GM23338 (cell line): ENCODE measurements at places on chromosomes 4 and X. TPM values are rescaled to one million over a fixed set of nuclear protein-coding genes. Genes with fewer than 3 reads are reported as not detected.

GRCh38 chr4:155405059-155405458 is 28.3 kb upstream of the MAP9 start:
- no peak for DNase-seq

GRCh38 chrX:71542825-71543224 is 9.9 kb downstream of the OGT start:
- DNase-seq = no peak

DNA sequence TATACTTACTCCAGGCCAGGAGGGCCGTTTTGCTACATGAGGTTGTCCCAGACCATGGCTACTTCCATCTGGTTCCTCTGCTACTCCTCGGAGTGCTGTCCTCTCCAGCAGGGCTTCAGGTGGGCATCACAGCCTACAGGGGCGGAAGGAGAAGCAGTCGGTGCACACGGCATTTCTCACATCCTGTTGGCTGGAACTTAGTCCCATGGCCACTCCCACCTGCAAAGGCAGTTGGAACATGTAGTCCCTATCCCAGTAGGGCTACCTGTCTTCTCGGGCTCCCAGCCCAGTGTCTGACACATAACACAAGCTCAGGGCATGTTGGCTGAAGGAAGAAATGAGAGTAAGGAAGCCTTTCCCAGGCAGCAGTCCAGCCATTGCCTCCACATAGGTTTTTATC is 7.7 kb upstream of the STK32B start:
- peak; percentile 62 for DNase-seq

DNA sequence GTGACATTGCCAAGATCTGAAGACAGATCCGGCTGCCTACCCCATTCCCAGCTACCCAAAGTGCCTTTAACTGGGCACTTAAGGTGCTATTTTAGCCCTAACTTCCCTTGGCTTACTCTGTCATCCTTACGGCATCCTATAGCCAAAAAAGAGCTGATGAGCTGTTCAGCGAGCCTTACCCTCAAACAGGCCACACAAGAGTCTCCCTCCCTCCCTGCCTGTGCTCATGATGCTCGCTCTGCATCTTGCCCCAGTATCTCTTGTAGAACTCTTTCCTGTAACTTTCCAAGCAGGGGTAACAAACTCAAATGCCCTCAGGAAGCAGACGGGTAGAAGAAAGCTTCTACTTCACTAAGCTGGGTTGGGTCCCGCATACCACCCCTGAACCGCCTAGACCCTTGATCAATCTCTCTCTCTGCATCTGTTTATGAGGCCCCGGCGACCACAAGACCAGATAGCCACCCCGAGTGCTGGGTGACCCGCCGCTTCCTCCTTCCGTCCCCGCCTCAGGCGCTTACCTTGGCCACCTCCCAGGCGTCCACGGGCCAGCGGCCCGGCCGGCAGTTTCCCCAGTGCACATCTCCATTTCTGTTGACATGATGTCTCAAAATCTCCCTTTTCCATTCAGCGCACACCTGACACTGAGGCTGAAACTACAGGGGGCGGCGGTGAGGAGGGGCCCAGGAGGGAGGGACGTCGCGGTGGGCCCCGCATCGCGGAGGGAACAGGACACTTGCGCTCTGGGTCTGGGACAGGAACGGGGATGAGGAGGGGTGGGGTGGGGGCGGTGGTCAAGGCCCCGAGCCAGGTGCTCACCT is 663 bp downstream of the CXorf38 start:
- peak; percentile 11 for DNase-seq

HNRNPD gene
- total RNA-seq = 245 and 308 TPM in 2 replicates

MAGEA8 gene
- total RNA-seq = not detected in 2 replicates

GRCh38 chrX:41559235-41560052 is 112.3 kb downstream of the NYX start:
- DNase-seq = no peak

- no peak for DNase-seq
Observed at GRCh38 chrX:13471269-13471668, 98.1 kb upstream of the EGFL6 start.

DNA sequence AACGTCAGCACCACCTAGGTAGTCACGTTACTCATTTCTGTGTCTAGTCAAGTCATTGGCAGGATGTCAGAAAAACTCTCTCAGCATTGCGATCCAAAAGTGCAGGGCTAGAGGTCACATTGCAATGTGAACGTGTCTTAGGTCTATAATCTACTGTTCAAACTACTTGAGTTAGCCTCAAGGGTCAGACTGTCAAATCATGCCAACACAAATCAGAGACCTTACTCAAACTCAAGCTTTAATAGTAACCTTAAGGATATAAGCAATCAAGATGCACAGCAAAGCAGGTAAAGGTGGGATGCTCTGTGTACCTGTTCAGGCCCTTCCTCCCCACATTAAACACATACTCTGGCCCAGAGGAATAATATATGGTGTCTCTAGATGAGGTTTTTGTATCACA is 114.4 kb upstream of the NOCT start:
- DNase-seq = no peak

- no peak for DNase-seq
Observed at GRCh38 chr4:139896091-139896604, 230.5 kb downstream of the MGST2 start.

FAM184B gene
- 0.31 and 0.49 TPM in 2 replicates for total RNA-seq

- DNase-seq = no peak
Observed at GRCh38 chr4:185838514-185839193, 26.7 kb upstream of the SORBS2 start.

DNA sequence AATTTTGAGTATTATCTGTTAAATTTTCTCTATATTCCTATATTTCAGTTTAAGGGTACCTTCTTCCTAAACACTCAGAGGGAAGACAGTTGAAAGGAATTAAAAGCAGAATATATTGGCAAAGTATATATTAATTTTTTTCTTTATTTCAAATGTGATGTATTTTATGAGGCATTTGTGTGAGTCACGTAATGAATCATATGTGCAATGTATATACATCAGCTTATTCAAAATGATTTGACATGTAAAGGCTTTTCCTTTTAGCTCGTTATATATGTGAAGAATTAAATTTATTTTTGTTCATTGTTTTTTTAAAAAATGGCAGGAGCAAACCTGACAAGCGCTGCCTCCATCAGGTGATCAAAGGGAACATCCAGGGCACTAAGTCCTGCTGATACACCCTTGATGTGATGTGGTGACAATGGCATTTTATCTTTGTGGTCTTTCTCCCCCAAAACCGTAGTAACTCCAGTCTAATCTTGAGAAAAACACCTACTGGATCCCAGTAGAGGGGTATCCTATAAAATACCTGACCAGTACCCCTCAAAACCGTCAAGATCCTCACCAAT is 8.9 kb downstream of the WWC2 start:
- no peak for DNase-seq

GRCh38 chr4:168321006-168321405 is 2.5 kb upstream of the DDX60 start:
- no peak for DNase-seq

MAP7D2 gene
- 0.90 and 0.97 TPM in 2 replicates for total RNA-seq

- DNase-seq = peak; percentile 71
Observed at GRCh38 chr4:142282870-142283431, 563.1 kb downstream of the INPP4B start.

DNA sequence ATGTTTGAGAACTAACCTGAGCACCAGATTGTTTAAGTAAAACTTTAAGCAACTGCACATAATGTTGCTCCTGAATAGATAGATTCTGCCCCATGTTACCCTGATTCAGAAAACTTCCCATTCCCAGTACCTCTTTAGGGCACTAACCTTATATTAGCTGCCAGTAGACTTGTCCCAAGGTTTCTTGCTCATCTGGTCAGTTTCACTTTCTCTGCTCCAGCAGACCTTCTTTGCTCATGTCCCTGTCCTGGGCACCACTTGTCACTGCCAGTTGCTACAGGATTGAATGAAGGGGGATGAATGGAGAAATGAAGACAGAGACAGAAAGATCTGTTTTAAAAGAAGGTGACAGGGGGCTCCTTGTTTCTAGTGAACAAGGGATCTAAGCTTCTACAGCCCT is 65.2 kb upstream of the UGT2B10 start:
- DNase-seq = no peak

APLN gene
- total RNA-seq = 0.16 and 0.49 TPM in 2 replicates

CDX4 gene
- 0.50 and 2.0 TPM in 2 replicates for total RNA-seq

- DNase-seq = no peak
Observed at GRCh38 chr4:36173905-36174304, 70.4 kb downstream of the ARAP2 start.

- DNase-seq = no peak
Observed at GRCh38 chr4:57127361-57127760, 17.2 kb upstream of the IGFBP7 start.

GRCh38 chrX:11792461-11793421 is 34.7 kb downstream of the MSL3 start:
- no peak for DNase-seq

DNA sequence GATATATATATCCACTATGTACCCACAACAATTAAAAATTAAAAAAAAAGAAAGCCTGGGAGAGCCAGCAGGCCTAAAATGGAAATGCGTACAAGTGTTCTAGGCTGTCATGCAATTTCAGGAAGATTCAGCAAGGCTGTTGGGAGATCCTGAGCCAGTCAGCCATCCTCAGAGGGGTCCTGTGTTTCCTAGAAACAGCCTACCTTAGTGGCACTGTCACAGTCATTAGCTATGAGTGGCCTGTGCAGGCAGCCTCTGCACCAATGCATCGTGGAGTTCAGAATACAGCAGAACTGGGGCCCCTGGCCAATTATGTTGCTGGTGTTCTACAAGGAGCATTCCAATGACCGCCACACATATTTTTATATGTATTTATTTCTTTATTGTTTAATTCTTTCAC is 21.0 kb upstream of the USP53 start:
- DNase-seq = no peak

TCEAL7 gene
- 7.3 and 16.5 TPM in 2 replicates for total RNA-seq

DNA sequence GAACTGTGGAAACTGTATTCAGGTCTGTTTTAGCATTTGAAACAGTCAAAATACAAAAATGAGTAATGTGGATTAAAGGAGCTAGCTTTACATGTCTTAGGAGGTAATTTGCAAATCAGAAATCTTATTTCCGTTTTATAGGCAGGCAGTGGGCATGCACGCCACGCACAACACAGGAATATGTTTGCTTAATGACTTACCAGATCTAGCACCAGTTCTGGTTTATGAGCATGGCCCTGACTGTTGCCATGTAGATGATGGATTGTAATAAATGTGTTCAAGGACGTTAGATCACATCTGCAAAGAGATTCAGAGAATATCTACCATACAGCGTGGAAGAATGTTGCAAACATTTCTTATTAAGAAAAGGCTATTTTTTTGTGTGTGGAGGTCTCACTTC is 344.5 kb upstream of the NR3C2 start:
- DNase-seq = no peak

EDA2R gene
- total RNA-seq = 7.0 and 9.6 TPM in 2 replicates

GRCh38 chr4:109864134-109864533 is 16.2 kb downstream of the LRIT3 start:
- DNase-seq = peak; percentile 53

TGIF2LX gene
- total RNA-seq = not detected in 2 replicates

DNA sequence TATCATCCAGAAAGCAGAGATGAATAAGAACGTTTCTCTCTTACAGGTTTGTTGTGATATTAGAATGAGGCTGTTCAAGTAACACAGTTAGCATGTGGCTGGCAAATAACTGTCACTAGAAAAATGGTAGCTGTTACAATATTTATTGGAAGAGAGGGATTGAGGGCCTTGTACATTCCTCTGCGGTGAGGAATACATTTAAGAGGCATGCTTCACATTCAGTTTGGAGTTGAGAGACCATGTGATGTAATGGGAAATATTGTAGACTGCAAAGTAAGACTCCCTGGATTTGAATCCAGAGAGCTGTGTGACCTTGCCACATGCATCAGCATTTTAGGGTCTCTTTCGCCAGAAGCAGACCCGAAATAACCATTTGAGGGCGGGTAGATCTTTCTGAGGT is 104.8 kb upstream of the KIT start:
- no peak for DNase-seq

- DNase-seq = peak; percentile 2
Observed at GRCh38 chrX:129759576-129760061, 20.1 kb upstream of the SASH3 start.

PPP4R3C gene
- not detected in 2 replicates for total RNA-seq

AFF2 gene
- total RNA-seq = 5.8 and 5.9 TPM in 2 replicates

GRCh38 chrX:73818200-73819116 is 255.5 kb downstream of the CHIC1 start:
- DNase-seq = no peak

- DNase-seq = no peak
Observed at GRCh38 chr4:110953898-110954297, 331.0 kb upstream of the PITX2 start.

- DNase-seq = no peak
Observed at GRCh38 chrX:106150701-106151100, 17.4 kb upstream of the PWWP3B start.

GLA gene
- total RNA-seq = 44.4 and 48.5 TPM in 2 replicates

MSANTD1 gene
- total RNA-seq = 1.0 and 1.2 TPM in 2 replicates

ASMT gene
- total RNA-seq = 2.4 TPM in 1 of 2 replicates, not detected in the other

DNA sequence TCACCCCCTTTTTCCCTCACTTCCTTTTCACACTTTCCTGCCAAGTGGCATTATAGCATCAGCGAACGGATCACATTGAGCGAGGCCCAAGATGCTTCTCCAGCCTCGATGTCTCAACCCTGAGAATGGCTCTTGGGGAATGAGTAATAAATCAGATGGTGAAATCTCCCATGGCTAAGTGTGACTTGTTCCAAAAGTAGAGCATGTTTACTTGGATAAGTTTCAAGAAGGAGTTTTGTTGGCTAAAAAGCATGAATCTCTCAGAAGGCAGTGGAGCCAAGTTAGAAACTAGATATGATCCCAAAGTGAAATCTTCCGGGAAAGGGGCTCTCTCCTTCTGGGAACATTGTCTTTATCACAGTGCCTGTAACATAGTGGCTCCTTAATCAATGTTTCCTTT is 316.3 kb downstream of the CAMK2D start:
- no peak for DNase-seq

DNA sequence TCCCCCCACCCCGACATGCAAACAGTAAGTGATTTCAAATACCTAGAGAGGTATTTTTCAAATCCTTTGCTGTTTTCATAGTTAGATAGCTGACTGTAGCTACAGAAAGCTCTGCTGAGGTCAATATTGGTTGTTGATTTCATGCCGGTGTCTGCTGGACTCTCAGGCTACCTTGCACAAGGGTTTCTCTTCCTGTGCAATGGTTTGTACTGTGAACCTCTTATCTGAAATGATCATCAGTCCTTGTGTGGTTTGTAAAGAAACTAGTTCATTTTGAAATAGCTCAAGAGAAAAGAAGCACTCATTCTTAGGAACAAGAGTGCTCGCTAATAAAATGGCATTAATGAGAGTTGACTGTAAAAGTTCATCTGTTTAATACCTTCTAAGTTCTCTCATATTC is 2.1 kb downstream of the MTM1 start:
- DNase-seq = no peak

CA5B gene
- total RNA-seq = 4.8 and 8.0 TPM in 2 replicates

DNA sequence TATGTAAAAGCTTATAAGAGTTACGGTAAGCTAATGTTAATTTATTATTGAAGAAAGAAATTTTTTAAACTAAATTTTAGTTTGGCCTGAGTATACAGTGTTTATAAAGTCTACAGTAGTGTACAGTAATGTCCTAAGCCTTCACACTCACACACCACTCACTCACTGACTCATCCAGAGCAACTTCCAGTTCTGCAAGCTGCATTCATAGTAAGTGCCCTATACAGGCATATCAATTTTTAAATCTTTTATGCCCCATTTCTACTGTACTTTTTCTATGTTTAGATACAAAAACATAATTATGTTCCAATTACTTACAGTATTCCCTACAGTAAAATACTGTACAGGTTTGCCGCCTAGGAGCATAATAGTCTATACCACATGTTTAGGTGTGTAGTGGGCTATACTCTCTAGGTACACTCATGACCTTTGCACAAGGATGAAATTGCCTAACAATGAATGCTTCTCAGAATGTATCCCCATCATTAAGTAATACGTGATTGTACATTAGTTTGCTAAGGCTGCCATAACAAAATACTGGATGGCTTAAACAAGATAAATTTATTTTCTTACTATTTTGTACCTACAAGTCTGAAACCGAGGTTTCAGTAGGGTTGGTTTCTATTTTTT is 333.8 kb upstream of the PCDH7 start:
- no peak for DNase-seq
